GM13976 (cell line): ENCODE measurements at places on chromosomes 7 and 10.

DNA sequence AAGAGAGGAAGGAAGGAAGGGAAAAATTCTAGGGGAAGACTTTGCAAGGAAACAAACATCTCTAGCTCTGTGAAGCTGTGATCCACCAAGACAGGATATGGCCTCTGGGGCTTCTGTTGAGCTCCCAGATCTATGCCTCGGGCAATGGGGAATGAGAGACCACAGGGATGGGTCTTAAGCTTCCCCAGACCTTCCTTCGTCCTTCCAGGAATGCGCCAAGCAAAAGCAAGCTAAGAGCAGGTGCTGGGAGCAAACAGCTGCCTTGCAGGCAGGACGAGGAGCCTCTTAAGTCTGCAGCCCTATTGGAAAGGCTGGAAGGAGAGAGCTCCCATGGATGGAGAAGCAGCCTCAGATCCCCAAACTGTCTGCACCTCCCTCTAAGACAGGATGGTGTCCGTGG is 21.9 kb upstream of the ELN start:
- DNase-seq, result no peak

DNA sequence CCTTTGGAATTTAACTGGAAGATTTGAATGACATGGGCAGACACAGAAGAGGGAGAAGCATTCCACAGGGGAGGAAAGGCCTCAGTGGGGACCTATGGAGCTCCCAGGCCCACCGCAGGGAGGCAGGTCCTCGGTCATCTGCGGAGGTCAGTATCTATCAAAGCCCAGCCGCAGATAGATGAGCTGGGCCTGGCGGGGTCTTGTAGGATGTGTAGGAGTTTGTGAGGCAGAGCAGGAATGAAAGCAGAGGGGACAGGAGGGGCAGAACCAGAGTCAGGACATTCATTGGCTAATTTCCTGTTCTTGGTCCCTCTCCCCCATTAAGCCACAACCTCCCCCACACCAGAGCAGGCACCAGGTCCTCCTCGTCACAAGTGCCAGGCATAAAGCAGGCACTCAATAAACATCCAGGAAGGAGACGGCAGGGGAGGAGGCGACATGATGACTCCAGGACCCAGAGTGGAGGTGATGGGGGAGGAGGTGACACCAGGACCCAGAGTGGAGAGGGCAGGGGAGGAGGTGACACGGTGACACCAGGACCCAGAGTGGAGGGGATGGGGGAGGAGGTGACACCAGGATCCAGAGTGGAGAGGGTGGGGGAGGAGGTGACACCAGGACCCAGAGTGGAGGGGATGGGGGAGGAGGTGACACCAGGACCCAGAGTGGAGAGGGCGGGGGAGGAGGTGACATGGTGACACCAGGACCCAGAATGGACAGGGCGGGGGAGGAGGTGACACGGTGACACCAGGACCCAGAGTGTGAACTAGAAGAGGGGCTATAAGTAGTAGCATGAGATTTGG is 83.7 kb upstream of the PDGFA start:
- no peak for DNase-seq

GRCh38 chr7:31663072-31663471 is 23.9 kb upstream of the PPP1R17 start:
- no peak for DNase-seq

GRCh38 chr10:74026428-74027015 is 28.6 kb downstream of the VCL start:
- no peak for DNase-seq

- DNase-seq, result peak; percentile 53
These were observed 55.5 kb upstream of the CCNJ start for GRCh38 chr10:95987685-95988426.

GRCh38 chr10:7111561-7111960 is 299.3 kb downstream of the SFMBT2 start:
- no peak for DNase-seq

DNA sequence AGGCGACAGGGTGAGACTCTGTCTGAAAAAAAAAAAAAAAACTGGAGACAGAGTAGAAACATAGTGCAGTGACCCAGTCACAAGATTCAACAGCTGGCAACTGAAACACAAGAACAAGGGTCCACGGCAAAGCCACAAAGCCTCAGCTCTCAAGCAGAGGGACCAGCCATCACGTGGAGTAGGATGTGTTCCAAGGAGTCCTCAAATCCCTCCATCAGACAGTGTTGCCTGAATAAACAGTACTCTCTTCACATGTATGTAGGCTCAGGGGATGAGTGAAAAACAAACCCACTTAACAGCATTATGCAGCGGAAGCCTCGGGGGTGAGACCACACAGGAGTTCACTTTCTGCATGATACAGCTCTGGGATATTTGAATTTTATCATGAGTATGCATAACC is 62.0 kb downstream of the SLIT1 start:
- no peak for DNase-seq

GRCh38 chr7:27464970-27465369 is 197.7 kb downstream of the HIBADH start:
- no peak for DNase-seq

- DNase-seq, result no peak
These were observed 324.7 kb upstream of the NPVF start for GRCh38 chr7:25552998-25553397.

DNA sequence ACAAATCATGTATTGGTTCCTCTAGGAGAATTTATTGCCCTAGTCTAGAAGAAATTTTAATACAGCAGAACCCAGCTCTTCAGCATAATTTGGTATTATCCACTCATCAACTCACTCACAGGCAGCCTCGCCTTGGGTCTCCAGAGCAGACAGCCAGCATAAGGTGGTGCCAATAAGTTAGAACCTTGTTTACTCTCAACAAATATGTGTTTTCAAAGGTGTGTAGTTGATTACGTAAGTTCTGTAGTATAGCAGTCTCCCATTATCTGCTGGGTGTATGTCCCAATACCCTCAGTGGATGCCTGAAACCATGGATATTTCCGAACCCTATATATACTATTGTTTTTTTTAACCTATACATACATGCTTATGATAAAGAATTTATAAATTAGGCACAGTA is 522.5 kb upstream of the LRRN3 start:
- DNase-seq, result no peak

DNA sequence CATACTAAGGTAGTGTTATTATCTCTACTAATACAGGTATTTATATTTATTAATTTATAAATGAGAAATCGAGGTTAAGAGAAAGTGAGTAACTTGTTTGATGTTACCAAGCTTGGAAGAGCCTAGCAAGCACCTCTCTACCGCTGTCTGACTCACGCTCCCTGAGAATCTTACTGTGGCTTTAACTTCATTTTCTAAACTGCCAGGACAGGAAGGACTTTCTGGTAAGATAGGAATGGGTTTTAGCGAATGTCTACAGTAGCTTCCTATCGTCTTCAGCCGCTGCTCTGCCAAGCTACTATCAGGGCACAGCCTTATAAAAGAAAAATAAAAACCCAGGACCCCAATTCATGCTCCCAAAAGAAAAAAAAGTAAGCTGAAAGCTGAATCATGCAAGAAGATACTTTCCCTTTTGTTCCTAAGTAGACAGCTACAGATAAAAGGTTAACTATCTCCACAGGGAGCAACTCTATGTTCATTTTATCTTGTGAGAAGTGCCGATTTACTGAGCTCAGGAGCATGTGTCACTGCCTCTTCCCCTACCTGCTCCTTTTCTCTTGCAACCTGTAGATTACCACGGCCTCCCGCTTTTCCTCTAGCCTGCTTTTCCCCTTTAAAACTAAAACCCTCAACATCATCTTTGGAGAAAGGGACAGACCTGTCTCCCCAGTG is 60.2 kb downstream of the THNSL1 start:
- DNase-seq, result no peak

DNA sequence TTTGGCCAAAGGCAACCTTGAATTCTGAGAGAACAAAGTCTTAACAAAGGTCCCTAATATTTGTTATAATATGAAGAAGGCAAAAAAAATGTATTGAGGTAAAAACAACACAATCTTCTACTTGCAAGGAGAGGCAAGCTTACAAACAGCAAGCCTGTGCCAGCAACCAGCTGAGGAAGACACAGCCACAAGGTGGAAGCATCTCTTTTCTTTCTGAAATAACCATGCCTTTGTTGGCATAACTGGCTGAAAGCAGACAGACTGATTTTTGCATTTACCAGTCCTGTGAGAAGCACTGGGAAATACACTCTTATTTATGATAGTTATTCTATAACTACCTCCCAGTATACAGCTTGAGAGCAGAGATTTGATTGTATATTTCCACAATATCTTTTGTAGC is 292.0 kb downstream of the PHTF2 start:
- DNase-seq, result no peak

GRCh38 chr7:114653364-114654088 is 238.9 kb downstream of the FOXP2 start:
- no peak for DNase-seq

GRCh38 chr10:57161157-57161556 is 800.1 kb upstream of the ZWINT start:
- no peak for DNase-seq

GRCh38 chr10:72038458-72039001 is 49.8 kb downstream of the SPOCK2 start:
- no peak for DNase-seq

DNA sequence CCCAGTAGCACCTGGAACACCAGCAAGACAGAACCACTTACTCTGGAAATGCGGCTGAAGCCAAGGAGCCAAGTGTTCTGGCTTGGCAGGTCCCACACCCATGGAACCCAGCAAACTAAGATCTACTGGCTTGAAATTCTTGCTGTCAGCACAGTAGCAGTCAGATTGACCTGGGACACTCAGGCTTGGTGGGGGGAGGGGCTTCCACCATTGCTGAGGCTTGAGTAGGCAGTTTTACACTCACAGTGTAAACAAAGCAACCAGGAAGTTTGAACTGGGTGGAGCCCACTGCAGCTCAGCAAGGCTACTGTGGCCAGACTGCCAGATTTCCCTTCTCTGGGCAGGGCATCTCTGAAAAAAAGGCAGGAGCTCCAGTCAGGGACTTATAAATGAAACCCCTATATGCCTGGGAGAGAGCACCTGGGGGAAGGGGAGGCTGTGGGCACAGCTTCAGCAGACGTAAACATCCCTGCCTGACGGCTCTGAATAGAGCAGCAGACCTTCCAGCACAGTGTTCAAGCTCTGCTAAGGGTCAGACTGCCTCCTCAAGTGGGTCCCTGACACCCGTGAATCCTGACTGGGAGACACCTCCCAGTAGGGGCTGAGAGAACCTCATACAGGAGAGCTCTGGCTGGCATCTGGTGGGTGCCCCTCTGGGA is 121.2 kb downstream of the MTERF1 start:
- no peak for DNase-seq

DNA sequence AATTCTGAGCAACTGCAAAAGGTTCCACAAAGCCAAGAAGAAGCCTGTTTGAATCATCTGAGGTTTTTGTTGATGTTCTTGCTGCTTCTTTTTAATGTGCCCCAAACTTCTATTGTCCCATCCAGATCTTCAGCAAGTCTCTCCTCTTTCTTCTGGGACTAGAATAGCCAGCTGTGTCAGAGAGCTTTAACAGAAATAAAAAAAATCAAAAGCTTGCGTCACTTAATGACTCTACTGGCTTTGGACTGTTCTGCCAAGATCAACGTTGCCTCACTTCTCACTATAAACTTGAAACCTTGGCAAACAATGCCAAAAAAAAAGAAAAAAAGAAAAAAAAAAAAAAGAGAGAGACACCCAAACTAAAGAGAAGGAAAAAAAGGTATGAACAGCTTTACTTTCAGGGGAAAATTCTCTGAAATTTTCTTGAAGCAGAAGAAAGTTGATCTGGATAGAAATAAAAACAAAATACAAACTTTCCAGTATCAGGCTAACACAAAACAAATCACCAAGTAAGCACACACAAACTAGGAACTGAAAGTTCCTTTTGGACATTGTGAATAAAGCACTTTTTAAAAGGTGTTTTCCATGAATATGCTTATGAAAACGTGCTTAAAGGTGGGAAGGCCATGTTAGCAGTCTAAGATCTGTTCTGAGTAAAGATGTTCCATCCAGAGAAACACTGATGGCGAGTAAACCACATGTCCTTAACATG is 14.8 kb downstream of the USP54 start:
- peak; percentile 37 for DNase-seq

GRCh38 chr10:111725050-111725449 is 458.5 kb downstream of the GPAM start:
- no peak for DNase-seq

DNA sequence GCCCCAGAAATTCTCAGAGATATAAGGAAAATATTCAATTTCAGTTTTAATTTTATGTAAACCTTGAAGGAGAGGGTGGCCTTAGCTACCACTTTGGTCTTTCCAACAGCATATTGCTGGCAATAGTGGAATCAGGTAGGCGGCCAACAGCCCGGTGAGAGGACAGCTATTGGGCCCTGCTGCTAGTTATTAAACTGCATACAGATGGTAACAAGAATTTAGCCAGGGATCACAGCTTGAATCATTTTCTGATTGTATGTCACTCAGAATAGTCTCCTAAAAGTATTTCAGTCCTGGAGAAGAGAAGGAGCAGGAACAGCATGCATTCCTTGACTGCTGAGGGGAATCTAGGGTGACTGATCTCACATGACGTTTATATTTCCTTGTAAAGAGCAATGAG is 261.4 kb upstream of the SMIM30 start:
- DNase-seq, result no peak

DNA sequence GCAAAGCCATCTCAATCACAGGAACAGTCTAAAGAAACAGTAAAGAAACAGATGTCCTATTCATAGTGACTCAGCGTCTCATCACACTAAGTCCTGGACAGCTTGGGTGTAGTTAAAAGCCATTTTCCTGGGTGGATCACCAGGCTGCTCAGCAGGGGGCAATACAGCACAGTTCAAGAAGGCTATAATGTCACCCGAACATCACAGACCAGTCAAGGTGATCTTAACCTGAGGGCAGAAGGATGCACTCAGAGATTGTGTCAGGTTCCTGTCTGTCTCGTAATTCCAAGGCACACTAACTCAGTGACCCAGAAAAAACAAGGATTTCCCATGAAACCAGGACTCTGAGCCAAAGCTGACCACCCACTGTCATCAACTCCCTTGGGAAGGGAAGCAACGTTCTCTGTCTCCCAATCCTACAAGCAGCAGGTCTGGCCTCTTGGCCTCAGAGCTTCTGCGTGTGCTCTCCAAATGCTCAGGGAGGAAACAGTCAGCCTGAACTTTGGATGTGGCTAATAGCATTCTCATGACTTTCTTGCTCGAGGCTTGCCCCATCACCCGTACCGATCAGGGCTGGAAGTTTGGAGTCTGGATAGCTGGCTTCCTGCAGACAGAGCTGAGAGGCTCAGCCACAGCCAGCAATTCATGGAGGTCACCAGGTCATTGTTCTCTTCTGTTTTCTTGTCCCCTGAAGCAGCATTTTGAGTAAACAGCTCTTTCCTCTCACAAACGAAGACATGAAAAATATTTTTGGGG is 90.4 kb upstream of the FAM171A1 start:
- DNase-seq, result no peak

DNA sequence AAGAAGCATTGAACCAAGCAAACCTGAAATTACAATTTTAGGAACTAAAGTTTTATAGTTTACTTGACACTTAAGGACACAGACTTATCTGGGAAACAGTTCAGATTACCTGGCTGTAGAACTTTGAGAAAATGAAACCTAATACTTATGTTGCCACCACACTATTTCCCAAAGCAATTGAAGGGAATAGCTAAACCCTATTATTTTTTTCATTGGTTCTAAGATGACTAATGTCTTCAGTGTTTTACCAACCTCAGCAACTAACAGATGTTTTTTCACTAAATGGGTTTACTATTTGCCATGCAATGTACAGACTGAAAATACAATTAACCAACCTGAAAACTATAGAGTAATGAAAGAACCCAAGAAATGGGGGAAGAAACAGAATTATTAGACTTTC is 689.6 kb downstream of the SORCS1 start:
- no peak for DNase-seq

- DNase-seq, result no peak
These were observed 248.9 kb downstream of the FOXP2 start for GRCh38 chr7:114663502-114663901.
